ENCODE measurements at places on chromosomes 3 and 15.
A peak's percentile ranks its signal among the peaks of the same experiment; 100 is the strongest.

DNA sequence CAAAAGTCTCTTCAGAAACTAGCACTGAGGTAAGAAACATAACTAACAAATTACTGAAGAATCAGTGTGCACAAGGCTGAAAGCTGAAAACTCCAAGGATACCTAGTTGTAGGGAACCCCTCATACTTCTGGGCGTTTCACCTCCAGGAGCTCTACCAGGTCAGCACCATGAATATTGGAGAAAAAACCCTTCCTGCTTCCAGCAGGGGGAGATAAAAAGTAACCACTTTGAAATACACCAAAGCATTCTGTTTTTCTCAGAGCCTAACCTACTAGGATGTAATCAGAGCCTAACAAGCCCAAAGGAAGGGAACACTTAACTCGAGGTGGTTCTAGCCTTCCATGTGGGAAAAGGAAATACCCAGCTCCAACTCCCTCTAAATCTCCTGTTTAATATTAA, 175.8 kb upstream of the MME start:
- DNase-seq: peak; percentile 16

- no peak for DNase-seq
Observed at GRCh38 chr3:115165701-115166100, 18.6 kb upstream of the ZBTB20 start.

- no peak for DNase-seq
Observed at GRCh38 chr15:70726753-70727152, 36.6 kb downstream of the UACA start.

DNA sequence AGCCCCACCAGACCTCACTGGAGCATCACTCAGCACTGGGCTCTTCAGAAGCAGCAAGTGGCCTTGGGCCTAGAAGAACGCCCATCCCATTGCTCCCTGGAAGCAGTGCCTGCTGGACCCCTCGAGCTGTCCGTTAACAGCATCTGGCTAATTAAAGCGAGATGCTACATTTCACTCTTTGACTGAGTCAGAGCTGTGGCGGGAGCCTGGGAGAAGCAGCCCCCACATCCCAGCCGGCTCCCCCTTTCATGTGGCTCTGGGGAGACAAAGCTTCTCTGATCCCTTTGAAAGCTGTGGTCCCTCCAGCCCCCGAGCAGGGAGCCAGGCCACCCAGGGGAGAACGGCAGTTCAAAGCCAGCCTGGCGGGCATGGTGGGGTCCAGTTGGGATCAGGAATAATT, 103.7 kb downstream of the MEGF11 start:
- no peak for DNase-seq

DNA sequence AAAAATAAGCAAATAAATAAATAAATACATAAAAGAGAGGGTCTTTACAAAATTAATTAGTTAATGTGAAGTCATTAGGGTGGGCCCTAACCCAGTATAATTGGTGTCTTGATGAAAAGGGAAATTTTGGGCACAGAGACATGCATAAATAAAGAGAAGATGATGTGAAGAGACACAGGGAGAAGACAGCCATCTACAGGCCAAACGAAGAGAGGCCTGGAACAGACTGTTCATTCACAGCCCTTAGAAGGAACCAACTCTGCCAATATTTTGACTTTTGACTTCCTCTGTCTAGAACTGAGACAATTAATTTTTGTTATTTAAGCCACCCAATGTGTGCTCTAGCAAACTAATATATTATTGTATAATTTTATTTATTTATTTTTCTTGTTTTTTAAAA, 29.6 kb upstream of the SELENOK start:
- peak; percentile 9 for DNase-seq

DNA sequence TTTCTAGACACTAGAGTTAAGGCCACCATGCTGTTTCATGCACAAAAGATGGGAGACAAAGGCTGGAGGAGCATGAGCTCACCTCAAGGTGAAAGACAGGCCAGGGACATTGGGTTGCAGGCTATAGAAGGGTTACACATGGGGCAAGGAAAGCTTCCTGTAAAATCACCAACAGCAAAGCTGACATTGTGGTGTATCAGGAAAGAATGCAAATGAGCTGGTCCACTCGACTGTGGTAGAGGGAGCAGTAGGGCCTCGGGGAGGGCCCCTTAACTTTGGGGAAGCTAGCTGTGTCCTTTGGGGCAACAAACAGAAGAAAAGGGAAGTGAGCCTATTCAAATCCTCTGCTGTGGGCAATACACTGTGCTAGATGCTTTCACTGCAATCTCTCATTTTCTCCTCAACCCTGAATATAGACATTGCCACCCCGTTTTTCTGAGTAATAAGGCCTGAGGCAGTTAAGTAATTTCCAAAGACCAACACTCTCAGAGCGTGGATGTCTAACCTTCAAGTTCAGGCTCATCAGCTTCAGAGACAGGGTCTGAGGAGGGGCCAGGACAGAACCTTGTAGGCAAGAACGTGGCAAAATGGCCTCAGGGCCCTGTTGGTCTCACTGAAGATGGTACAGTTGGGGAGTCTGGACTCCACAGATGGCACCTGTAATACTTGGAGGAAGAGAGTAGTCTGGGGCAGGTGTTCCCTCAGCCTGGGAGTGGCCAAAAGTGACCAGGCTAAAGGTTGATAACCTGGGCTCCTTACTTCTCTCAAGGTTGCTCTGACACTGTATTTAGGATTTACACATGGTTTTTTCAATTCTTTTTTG, 24.1 kb downstream of the CX3CR1 start:
- DNase-seq: peak; percentile 93

DNA sequence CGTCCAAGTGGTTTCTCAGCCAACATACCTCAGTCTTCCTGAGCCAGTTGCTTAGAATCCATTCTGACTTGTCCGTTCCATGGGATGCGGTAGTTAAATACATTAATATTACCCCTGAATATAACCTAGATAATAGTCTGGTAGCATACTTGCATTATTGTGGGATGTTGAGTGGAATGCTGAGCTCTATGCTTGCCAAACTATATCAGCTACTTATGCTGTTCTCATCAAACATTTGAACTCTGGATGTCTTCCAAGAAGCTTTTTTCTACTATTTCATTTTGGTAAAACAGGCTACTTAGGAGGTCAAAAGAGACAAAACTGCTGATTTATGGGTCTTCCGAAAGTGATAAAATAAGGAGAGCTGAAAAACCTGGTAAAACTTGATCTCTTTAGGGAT, 429.5 kb downstream of the NAALADL2 start:
- DNase-seq: peak; percentile 76

DNA sequence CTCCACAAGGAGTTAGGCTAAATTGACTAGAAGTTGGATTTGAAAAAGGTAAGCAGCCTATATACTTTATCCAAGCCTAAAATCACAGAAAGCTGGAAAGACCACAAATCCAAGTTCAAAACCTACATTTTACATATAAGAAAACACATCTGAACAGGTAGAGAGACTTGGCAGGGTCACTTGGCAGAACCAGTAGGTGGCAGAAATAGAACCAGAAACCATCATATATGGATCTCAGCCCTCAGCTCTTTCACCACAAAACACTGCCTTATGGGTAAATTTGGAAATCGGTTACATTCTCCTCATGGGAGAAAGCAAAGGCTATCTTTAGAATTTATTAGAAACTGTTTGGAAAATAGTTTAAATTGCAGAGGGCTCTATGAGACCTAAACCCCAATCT, 44.2 kb downstream of the MKRN2 start:
- no peak for DNase-seq

DNA sequence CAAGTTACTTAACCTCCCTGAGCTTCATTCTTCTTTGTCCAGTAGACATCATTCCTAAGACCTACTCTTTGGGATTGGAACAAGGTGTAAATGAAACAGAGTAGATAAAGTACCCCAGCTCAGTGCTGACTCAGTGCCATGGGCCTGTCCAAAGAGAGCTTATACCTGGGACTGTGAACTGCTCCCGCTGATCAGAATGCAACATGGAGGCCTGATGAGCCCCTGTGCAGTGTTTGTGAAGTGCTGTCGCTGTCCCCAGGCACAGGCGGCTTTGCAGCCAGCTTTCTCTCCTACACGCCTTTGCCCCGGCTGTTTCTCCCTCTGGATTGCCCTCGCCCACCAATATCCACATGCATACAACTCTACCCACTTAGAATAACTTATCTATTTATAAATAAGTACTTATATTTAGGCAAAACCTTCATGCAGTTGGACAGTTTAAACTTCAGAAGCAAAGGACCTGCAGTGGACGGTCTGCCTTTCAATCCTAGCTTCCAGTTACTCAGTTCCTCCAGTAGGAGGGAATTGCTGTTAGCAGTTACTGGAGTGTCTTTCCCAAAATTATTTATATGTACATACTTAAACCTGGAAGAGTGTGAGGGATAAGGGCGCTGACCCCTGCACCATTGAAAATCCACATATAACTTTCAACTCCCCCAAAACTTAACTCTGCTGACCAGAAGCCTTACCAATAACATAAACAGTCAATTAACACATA, 80.0 kb downstream of the CORO2B start:
- DNase-seq: no peak

- peak; percentile 83 for DNase-seq
Observed at GRCh38 chr3:39177708-39178332, 14.6 kb downstream of the XIRP1 start.

- peak; percentile 95 for DNase-seq
Observed at GRCh38 chr15:75720787-75721479, 8.3 kb upstream of the CSPG4 start.

GRCh38 chr3:49255718-49256511, 21.1 kb downstream of the C3orf62 start:
- DNase-seq: peak; percentile 34

- no peak for DNase-seq
Observed at GRCh38 chr3:104832530-104832929, 534.2 kb upstream of the ALCAM start.

DNA sequence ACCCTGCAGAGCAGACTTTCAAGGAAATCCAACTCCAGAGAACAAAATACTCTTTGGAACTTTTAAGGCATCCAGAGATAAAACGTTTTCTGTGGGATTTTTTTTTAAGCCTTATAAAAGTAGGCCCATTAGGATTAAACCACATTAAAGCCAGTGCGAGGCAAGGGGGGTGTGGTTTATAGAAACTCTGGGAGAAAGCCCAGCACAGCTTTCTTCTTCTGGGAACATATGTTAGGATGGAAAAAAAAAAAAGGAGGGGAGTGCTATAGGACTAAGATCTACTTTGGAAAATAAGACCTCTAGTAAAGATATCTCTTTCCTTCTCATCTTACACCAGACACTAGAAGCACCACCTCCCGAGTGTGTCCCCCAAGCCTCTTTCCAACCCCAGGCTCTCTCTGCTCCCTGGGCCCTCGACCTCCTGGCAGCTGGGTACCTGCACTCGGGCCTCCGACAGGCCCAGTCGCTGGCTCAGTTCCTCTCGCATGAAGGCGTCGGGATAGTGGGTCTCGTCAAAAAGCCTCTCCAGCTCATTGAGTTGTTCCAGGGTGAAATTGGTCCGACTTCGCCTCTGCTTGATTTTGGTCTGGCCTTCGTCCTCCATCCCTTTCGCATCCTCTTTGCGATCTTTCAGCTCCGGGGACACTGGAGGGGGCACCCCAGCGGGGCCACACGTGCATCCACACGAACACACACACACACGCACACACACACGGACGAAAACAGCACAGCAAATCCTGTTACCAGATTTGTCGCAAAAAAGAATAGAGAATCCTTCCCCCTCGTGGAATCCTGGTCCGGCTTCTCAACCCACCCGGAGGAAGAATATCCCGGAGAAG, 3.8 kb downstream of the SHOX2 start:
- no peak for DNase-seq

GRCh38 chr3:2477620-2478019, 379.0 kb downstream of the CNTN4 start:
- DNase-seq: no peak

GRCh38 chr3:44342176-44342790, 3.7 kb downstream of the TCAIM start:
- DNase-seq: no peak

- DNase-seq: no peak
Observed at GRCh38 chr15:78052545-78052944, 25.0 kb downstream of the TBC1D2B start.

GRCh38 chr3:25038271-25038670, 389.8 kb upstream of the RARB start:
- no peak for DNase-seq

DNA sequence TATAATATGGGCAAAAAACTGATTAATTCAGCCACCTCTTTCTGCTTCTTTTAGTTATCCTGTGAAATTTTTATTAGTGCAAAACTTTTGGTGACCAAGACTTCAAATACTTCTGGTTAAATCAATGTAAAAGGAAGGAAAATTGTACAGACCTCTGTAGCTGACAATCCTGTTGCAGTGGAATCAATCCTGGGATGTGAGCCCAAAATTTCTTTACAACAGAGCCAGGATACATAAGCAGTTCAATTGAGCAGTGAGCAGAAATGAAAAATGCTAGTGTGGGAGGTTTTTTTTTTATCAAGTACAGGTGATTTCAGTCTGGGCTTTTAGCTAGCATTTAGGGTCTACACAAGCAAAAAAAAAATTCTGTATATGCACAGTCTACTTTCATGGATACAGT, 398.0 kb downstream of the OTOL1 start:
- DNase-seq: no peak

GRCh38 chr15:55774113-55774970, 31.4 kb upstream of the PRTG start:
- DNase-seq: peak; percentile 68

GRCh38 chr3:29711255-29711771, 430.4 kb downstream of the RBMS3 start:
- DNase-seq: no peak

- DNase-seq: no peak
Observed at GRCh38 chr15:31407851-31408250, 81.2 kb downstream of the KLF13 start.

GRCh38 chr3:165696496-165696895, 140.7 kb downstream of the BCHE start:
- DNase-seq: no peak

GRCh38 chr3:112390783-112391641, 58.1 kb downstream of the CD200 start:
- no peak for DNase-seq

DNA sequence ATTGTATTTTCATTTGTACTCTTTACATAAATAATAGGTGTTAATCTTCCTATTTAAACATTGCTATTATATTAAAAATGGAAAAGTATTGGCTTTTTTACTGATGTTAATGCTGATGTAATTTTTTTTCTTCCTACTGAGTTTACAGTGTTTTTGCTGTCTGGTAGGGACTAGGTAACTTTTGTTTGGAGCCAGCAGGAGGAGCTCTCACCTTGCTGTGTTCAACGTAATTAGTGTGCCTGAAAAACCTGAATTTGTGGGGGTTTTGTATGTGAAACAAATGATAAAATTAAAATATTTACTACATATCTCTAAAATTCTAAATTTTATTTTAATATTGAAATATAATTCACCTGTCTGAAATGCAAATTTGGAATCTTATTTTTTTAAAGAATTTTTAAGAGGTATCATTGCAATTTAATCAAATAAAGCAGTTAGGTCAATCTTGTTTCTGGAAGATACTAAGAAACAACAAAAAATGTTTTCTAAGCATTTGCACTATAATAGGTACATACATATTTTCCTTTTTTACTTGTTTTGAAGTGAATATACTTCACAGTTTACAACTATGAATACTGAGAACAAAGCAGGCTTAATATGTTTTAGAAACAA, 48.8 kb downstream of the EPHA6 start:
- peak; percentile 66 for DNase-seq

DNA sequence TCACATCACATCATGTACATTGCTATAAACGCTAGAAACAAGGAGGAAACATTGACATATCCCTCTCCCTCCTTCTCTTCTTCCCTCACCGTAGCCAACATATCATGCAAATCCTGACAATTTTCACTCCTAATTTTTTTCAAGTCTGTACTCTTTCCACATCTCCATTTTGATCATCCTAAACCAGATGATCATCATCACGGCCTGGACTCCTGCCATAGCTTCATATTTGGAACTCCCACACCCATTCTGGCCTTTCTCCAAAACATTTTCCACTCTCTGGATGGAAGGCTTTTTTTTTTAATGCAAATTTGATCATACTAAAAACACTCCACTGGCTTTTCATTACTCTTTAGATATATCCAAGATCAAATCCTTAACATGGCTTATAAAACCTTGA, 248.0 kb upstream of the CNTN3 start:
- DNase-seq: no peak

Data from RPMI8226 (cell line).